ENCODE measurements at places on chromosomes 6 and 20.
A peak's percentile ranks its signal among the peaks of the same experiment; 100 is the strongest.

- peak; percentile 73 for DNase-seq
These were observed 8.9 kb downstream of the SNHG17 start for GRCh38 chr20:38426006-38426897.

DNA sequence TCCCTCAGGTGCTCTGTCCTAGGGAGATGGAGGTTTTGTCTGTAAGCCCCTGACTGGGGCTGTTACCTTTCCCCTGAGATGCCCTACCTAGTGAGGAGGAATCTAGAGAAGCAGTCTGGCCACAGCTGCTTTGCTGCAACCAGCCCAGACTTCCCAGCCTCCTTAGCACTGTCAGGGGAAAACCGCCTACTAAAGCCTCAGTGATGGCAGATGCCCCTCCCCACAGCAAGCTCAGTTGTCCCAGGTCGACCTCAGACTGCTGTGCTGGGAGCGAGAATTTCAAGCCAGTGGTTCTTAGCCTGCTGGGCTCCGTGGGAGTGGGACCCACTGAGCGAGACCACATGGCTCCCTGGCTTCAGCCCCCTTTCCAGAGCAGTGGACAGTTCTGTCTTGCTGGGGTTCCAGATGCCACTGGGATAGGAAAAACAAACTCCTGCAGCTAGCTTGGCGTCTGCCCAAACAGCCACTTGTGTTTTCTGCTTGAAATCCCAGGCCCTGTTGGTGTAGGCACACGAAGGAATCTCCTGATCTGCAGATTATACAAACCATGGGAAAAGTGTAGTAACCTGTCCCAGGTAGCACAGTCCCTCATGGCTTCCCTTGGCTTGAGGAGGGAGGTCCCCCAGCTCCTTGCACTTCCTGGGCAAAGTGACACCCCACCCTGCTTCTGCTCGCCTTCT lies 146.4 kb upstream of the PROKR2 start:
- no peak for DNase-seq

GRCh38 chr6:12844284-12845223 lies 128.0 kb downstream of the PHACTR1 start:
- DNase-seq, result peak; percentile 41

DNA sequence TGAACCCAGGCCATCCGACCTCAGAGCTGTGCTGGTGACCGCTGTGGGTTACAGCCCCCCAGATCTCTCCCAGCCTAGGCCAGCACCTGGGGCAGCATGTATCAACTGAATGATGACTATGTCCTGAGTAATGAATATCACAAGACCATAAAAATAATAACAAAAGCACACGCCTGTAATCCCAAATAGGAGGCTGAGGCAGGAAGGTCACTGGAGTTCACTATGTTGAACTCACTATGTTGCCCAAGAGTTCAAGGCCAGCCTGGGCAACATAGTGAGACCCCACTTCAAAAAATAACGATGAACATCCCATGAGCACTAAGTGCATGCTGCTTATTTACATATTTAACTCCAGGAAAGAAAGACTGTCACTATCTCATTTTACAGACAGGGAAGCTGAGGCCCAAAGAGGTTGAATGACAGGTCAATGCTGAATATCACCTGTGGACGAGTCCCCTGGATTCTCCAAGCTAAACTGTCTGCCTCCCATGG lies 92.3 kb downstream of the NFATC2 start:
- DNase-seq, result no peak

DNA sequence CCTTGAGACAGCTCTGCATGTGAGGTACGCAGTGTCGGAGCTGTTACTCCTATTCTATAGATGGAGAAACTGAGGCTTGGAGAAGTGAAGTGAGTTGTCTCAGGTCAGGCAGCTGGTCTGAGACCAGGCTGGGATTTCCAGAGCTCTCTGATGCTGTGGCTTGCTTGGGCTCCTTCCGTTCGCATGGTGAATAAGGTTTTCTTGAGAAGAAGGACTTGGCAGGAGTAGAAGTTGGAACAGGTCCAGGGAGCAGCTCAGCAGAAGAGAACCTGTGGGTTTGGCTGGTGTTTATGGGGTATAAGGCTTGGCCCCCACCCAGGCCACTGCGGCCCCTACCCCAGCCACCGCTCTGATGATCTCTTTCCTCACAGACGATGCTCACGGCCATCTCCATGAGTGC lies 7.4 kb downstream of the SLC12A5 start:
- no peak for DNase-seq

DNA sequence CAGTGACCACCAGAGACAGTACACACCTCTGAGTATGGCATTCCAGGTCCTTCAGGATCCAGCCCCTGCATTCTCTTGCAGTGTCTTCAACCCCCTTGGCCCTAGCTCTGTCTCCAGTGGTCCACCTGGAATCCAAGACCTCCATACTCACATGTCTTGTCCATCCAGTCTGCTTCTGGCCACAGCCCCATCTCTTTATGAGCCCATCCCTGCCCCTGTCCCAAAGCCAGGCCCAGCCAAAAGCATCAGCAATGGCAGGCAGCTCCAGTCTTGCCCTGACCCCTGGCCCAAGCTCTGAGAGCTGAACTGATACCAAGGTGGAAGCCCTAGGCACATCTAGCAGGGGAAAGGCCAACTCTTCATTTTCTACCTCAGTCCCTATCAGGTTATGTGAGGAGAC lies 119.6 kb upstream of the PTPRT start:
- no peak for DNase-seq

DNA sequence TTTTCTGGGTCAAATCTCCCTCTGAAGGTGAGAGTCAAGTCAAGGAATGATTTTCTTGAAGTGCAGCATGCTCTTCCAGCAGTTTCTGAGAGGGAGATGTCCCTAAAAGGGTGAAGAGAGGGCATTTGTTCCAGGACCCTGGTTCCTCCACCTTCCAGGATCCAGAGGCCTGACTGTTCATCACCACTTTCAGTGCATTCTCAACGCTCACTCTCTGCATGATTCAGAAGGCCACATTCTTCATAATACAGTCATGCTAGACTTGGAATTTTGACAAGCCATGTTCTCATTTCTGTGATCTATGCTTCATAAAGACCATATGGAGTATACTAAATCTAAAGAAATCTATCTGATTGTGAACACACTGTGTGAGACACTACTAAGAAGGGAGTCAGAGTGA lies 85.1 kb downstream of the PDE7B start:
- no peak for DNase-seq

DNA sequence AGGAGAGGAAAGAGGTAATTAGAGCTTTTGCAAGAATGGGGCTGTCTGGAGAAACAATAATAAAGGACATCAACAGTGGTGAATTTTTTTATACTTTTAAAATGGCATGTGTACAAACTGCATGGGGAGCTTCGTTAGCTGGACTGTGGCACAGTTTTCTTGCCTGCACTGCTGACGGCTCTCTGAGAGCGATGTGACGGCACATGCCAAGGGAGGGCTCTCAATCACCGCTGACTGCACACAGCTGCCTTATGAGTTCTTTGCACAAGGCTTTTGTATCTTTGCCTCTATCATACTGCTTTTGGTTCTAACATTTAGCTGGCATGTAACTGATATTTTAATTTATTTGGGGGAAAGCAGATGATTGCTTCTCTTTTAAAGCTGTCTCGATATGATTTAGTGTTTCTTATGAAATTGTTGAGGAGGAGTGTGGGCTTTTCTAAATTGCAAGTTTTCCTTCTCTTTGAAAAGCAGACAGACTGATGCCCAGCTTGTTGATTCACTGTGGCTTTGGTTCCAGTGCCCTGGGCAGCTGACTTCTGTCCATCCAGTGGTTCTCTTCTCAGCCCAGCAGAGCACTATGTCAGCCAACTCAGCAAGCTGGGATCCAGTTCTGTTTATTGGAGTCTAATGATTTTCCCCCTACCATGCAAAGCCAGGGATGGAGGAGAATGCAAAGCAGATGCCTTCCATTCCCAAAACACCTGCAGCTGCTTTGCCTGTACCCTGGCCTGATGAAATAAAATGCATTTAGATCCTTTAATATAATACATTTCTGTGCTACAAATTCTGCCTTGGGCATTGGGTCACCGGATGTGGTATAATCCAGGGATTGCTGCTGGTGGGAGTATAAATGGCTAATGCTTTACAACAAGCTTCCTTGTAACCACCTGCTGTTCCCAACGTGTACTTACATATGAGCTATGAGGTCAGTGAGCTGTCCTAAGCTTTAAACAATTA lies 323.9 kb downstream of the ZFAND3 start:
- DNase-seq, result no peak

GRCh38 chr20:52747845-52748284 lies 224.3 kb upstream of the TSHZ2 start:
- DNase-seq, result no peak

GRCh38 chr6:1395506-1395905 lies 6.1 kb downstream of the FOXF2 start:
- no peak for DNase-seq

DNA sequence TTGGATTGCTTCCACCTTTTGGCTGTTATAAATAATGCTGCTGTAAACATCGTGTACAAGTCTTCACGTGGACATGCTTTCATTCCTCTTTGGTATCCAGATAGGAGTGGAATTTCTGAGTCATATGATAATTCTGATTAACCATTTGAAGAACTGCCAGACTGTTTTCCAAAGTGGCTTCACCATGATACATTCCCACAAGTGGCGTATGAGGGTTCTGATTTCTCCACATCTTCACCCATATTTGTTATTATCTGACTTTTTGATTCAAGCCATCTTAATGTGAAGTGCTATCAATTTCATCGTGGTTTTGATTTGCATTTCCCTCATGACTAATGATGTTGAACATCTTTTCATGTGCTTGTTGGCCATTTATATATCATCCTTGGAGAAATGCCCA lies 2.9 kb upstream of the SNRPB start:
- DNase-seq, result no peak

GRCh38 chr6:2938004-2938631 lies 33.2 kb downstream of the SERPINB6 start:
- DNase-seq, result no peak

DNA sequence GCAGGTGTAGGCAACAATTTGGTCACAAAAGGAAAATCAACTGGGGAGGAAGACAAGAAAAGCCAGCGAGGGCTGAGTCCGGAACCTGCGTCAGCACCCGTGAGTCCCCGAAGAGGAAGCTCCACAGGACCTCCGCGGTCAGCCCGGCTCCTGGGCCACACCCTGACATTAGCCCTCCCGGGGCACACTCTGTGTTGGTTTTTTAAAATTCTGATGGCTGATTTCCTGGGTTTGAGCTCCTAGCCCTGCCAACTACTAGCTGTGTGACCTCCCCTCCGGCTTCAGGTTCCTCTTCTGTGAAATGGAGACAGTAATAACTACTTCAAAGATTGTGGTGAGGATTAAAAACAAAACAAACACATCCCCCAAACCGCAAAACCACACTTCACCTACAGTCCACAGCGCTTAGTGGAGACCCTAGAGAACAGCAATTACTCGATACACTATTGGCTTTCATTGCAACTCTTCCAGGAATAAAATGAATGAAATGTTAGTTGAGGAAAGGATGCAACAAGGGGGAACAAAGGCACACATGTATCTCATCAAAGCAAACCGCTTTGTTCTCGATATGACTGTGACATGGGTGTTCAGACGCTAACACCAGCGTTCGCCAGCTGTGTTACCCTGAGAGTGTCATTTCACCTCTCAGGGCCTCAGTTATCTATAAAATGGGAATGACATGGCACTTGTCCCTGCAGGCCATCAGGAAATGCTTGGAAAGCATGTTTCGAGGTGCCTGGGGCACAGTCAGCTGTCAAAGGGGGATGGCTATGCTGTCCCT lies 985 bp downstream of the ZBP1 start:
- peak; percentile 89 for DNase-seq

GRCh38 chr6:41247288-41247865 lies 19.2 kb downstream of the TREML4 start:
- no peak for DNase-seq

- no peak for DNase-seq
These were observed 9.4 kb upstream of the FRMD1 start for GRCh38 chr6:168088161-168089053.

- no peak for DNase-seq
These were observed 50.1 kb downstream of the HDDC2 start for GRCh38 chr6:125251516-125252220.

DNA sequence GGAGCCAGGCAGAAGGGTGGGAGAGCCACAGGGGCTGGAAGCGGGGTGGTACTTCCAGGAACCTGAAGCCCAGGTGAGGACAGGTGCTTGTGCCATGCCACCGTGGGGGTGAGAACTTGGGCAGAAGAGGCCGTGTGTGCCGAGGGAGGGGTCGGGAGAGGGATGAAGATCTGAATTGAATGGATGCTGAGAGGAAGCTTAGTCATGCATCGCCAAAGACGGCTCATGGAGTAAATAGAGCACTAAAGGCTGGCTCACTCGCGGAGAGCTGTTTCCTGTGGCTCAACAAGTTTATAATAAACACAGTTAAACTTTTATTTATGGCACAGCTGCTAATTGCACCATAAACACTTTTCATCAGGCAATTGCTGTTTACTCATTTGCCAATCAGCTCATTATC lies 21.7 kb upstream of the MYT1 start:
- DNase-seq, result no peak

- DNase-seq, result no peak
These were observed 51.5 kb upstream of the EPB41L1 start for GRCh38 chr20:36102809-36103596.

DNA sequence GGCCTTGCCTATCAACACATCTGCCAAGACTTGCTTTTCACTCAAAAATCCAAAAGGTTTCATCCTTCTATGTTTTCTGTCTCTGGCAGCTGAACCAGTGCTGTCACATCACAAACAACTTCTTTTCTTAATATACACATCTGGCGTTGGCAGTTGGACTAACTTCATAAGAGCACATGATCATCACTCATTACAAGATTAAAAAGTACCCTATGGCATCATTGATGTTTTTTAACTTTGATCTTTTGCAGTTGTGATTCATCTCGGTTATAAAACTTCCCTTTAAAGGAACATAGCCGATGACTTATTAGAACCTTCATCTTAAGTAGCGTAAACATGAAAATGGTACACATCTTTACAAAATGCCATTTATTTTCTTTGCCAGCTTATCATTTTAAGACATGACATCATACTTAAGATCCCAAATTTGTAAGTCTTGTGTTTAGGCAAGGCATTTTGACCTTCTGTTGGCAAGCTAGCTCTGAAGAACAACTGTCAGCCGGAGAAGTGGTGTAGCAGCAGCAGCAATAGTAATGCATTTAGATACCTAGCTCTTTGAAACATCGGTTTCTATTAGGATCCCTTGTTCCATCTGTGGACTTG lies 64.2 kb upstream of the SUPT3H start:
- no peak for DNase-seq

DNA sequence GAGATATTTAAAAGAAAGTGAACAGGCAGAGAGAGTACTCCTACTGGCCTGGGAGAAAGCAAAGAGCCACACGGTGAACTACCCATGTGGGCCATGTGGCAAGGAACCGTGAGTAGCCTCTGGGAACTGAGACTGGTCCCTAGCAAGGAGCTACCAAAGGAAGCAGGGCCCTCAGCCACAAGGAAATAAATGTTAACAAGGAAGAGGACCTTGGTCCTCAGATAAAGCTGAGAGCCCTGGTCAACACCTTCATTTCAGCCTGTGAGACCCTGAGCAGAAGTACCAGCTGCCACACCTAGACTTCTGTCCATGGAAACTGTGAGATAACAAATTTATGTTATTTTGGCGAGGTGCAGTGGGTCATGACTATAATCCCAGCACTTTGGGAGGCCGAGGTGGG lies 25.3 kb downstream of the BMP2 start:
- no peak for DNase-seq

GRCh38 chr6:46736906-46737305 lies 1.7 kb upstream of the PLA2G7 start:
- DNase-seq, result no peak
